ENCODE measurements at places on chromosomes 2 and 18.

GRCh38 chr2:173658946-173659371, 304.3 kb downstream of the CDCA7 start:
- peak; percentile 80 for DNase-seq

GRCh38 chr2:109143214-109144187, 14.5 kb downstream of the SH3RF3 start:
- DNase-seq: no peak

DNA sequence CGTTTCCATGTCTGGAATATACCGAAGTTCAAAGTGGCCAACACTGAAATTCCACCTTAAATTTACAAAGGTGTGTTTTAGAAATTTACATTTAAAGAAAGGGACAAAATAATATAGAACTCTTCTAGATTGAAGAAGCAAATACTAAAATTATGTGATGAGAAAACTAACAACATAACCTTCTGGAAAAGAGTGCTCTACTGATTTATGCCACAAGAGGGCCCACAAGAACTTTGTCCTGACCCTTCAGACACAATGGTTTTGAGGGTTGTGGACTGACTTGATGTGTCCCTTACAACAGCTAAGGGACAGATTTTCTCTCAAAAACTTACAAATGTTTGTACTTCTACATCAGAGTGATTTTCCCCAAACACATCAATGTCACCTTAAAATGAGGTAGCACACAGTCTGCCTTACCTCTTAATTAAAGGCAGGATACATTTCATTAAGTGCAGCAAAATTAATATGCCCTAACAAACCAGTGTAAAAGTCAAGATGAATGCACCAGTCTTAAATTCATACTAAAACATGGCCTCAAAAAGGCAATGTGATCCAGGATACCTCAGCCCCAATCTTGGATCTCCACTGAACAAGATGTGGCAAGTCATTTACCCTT, 36.2 kb downstream of the EIF2AK3 start:
- peak; percentile 65 for DNase-seq

- DNase-seq: no peak
Observed at GRCh38 chr18:2654928-2655177, 673 bp upstream of the SMCHD1 start.

GRCh38 chr2:208671284-208671683, 264.7 kb downstream of the PTH2R start:
- no peak for DNase-seq
